ENCODE measurements at places on chromosomes 1 and 21.

- no peak overlapping the region for H3K27ac ChIP-seq
- no peak overlapping the region for H3K4me3 ChIP-seq
- no peak for DNase-seq
- H3K36me3 ChIP-seq, result no peaks in the 10 kb centered on the region
Observed at GRCh38 chr1:86621286-86621685, 74.4 kb downstream of the CLCA4 start.

- H3K4me1 ChIP-seq, result no peaks in the 10 kb centered on the region
- H3K27ac ChIP-seq, result no peak overlapping the region
- no peak overlapping the region for H3K4me3 ChIP-seq
- H3K27me3 ChIP-seq, result no peaks in the 10 kb centered on the region
- no peak for DNase-seq
Observed at GRCh38 chr1:214066936-214067335, 79.2 kb downstream of the PROX1 start.

GRCh38 chr1:87760155-87760554, 431.5 kb downstream of the LMO4 start:
- no peak overlapping the region for H3K27ac ChIP-seq
- H3K4me1 ChIP-seq, result peaks cover 31% of the 10 kb centered on the region
- H3K36me3 ChIP-seq, result no peaks in the 10 kb centered on the region
- no peak for DNase-seq
- no peak overlapping the region for H3K4me3 ChIP-seq

GRCh38 chr1:97489834-97490233, 431.0 kb downstream of the DPYD start:
- H3K4me3 ChIP-seq, result no peak overlapping the region
- DNase-seq, result no peak
- H3K27ac ChIP-seq, result no peak overlapping the region
- H3K27me3 ChIP-seq, result no peaks in the 10 kb centered on the region

Data from T-cell (primary cell).